Fibroblast of mammary gland (primary cell): ENCODE measurements at places on chromosomes 12 and 14.

- DNase-seq: peak; percentile 37
Observed at GRCh38 chr12:20120403-20120725, 248.0 kb upstream of the PDE3A start.

GRCh38 chr12:114580306-114580705 is 103.7 kb downstream of the TBX3 start:
- DNase-seq: no peak

- peak; percentile 69 for DNase-seq
Observed at GRCh38 chr12:66190519-66191370, 1.7 kb downstream of the IRAK3 start.

- DNase-seq: no peak
Observed at GRCh38 chr12:117144599-117144998, 45.4 kb upstream of the TESC start.

GRCh38 chr14:31411218-31411727 is 9.1 kb downstream of the HEATR5A start:
- peak; percentile 38 for DNase-seq
